Osteoblast (primary cell): ENCODE measurements at places on chromosomes 3 and 15. TPM values are rescaled to one million over a fixed set of nuclear protein-coding genes. Genes with fewer than 3 reads are reported as not detected.
A peak's percentile ranks its signal among the peaks of the same experiment; 100 is the strongest.

- H3K27me3 ChIP-seq: no peaks in the 10 kb centered on the region
- no peak overlapping the region for H3K27ac ChIP-seq
- no peak overlapping the region for H3K4me3 ChIP-seq
- peaks cover 21% of the 10 kb centered on the region for H3K36me3 ChIP-seq
Measured at GRCh38 chr3:184341925-184342324, 4.5 kb downstream of the FAM131A start.

Gene EFHB
- total RNA-seq: 0.29 and 1.8 TPM in 2 replicates

Gene FBXO40
- not detected in 2 replicates for total RNA-seq

DNA sequence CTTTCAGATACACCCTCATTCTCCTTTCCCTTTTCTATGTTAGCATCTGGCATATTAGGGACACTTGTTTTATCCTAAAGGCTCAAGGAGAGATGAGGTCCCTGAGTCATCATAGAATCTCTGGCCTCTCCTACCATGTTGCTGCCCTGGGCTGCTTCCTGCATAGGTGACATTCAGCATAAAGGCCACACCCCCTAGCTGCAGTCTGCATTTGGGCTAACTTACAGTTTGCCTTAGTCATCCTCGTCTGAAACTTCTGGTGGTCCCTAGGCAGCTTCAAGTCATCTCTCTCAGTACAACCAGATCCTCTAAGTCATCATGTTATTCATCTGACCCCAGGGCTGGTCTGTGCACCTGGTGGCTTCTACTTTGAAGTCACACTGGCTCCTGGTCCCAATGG lies 982.7 kb upstream of the NR2F2 start:
- no peak overlapping the region for H3K27ac ChIP-seq
- H3K36me3 ChIP-seq: no peaks in the 10 kb centered on the region
- H3K27me3 ChIP-seq: no peaks in the 10 kb centered on the region
- H3K4me3 ChIP-seq: no peak overlapping the region
- DNase-seq: no peak

DNA sequence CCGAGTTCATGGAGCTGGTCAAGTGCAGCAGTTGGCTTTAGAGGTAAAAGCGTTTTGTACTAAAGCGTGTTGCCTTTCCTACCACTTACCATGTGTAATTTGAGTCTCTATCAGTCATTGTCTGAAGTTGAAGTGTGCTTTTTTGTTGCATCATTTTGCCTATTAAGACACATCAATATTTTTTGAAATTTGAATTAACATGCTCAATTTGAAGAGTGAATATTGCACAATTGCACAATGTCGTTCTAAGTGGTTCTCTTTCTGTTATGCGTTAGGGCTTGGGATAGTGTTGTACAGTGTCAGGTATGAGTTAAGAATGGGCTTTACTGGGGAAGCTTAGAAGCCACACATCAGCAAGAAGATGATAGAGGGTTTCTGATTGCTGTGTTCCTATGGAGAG lies 84.0 kb upstream of the ACKR4 start:
- H3K4me3 ChIP-seq: no peak overlapping the region
- peaks cover 72% of the 10 kb centered on the region for H3K36me3 ChIP-seq
- no peaks in the 10 kb centered on the region for H3K4me1 ChIP-seq

Gene PAQR5
- total RNA-seq: 1.1 and 1.5 TPM in 2 replicates

DNA sequence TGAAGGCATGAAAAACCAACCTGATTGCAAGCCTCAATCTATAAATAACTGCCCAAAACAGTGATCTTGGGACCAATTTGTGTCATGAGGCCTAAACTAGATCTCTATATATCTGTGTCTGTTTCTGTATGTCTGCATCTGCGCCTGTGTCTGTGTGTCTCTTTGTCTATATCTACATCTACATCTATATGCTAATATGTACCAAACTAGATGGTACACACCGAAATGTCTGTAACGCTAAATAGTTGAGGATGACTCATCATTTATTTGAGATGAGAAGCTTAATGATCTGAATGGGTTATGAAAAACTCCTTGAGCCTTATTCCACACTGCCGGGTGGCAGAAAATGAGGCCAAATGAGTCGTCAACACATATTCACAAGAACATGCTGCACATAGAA lies 982.3 kb downstream of the ROBO2 start:
- no peak overlapping the region for H3K27ac ChIP-seq
- no peak overlapping the region for H3K4me3 ChIP-seq
- H3K4me1 ChIP-seq: no peaks in the 10 kb centered on the region

DNA sequence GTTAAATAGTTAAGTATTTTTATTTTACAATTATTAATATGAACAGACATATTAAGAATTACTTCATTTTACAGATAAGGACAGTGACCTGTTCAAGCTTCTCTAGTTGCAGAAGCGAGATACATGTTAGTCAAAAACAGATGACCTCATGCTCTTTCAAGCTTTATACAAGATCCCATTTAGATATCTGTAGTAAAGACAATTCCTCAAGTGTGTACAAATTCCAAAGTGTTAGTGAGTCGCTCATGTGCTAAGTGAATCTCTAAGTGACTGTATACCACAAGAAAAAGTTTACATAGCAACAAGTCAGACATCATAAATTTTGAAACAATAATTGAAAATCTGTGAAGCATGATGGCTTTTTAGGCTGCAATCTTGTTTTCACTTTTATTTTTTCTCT lies 293.8 kb downstream of the ROBO1 start:
- H3K27ac ChIP-seq: no peak overlapping the region
- no peaks in the 10 kb centered on the region for H3K27me3 ChIP-seq
- H3K36me3 ChIP-seq: no peaks in the 10 kb centered on the region
- H3K4me3 ChIP-seq: no peak overlapping the region
- no peaks in the 10 kb centered on the region for H3K4me1 ChIP-seq
- DNase-seq: no peak

DNA sequence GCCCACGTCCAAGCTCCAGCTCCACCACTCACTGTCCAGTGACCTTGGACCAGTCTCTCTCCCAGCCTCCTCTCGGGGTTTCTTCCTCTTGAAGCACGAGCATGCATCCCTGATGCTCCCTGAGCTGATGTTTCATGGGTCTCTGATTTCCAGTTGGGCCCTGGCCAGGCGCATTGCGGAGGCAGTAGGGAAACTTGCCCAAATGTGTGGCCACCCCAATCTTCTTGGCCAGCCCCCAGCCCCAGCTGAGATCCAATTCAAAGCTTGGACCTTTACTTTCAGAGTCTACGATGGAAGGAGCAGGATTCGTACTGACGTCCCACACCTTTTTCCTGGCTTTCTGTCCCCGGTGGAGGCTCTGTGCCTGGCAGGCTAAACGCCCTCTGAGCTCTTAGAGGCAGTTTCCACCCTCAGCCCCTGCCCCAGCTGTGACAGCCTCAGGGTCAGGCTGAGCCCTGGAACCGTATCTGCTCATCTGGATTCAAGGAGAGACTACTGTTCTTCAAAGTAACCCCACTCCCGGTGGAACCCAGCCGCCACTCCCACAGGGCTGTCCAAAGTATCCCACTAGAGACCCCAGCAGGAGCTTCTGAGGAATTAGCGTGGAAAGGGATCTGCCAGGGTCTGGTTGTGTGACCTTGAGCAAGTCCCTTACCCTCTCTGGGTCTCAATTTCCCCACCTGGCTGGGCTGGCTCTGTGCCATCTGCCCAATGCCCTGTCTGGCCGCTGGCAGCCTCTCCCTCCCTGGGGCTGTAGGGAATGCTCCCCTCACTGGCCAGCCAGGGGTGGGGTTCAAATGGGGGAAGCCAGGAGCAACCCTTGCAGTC lies 37.4 kb downstream of the CPN2 start:
- no peaks in the 10 kb centered on the region for H3K36me3 ChIP-seq
- DNase-seq: peak; percentile 58
- no peak overlapping the region for H3K4me3 ChIP-seq
- H3K27ac ChIP-seq: no peak overlapping the region
- H3K27me3 ChIP-seq: peaks cover 73% of the 10 kb centered on the region

DNA sequence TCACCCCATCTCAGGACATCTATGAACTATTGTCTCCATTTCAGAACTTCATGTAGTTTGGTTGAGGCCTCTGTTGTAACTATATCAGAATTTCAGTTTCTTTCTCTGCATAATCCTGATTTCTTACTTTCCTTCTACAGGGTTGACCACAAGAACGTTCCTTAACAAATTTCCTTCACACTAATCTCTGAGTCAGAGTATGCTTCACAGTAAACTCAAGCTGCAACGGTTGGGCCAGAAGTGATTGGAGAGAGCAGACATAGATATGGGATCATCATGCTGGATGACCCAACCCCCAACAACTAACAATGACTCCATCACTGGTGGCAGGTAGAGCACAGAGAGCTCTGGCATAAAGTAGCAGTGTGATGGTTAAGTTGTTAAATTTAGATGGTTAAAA lies 128.8 kb upstream of the OSTN start:
- peaks cover 42% of the 10 kb centered on the region for H3K4me1 ChIP-seq
- DNase-seq: peak; percentile 72
- H3K36me3 ChIP-seq: no peaks in the 10 kb centered on the region
- no peak overlapping the region for H3K4me3 ChIP-seq

Gene DNAH12
- under 0.01 TPM in 2 replicates for total RNA-seq

DNA sequence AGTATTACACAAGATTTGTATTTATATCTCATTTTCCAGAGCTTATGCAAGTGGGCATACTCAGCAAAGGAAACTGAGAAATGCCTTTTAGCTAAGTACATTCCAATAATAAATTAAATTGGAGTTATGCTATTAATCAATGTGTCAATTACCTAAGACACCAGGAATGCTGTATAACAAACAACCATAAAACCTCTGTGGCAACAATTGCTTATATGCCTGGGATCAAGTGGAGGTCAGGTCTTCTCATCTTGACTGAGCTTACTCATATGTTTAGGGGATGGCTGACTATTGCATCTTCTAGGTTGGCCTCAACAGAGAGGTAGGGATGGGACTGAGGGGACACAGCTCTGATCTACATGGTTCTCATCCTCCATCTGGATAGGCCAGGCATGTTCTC lies 30.7 kb downstream of the CD200R1L start:
- H3K36me3 ChIP-seq: no peaks in the 10 kb centered on the region
- peaks cover 26% of the 10 kb centered on the region for H3K4me1 ChIP-seq
- DNase-seq: no peak
- no peaks in the 10 kb centered on the region for H3K27me3 ChIP-seq
- no peak overlapping the region for H3K4me3 ChIP-seq

GRCh38 chr3:129622226-129622874 lies 15.9 kb upstream of the PLXND1 start:
- DNase-seq: peak; percentile 81
- no peaks in the 10 kb centered on the region for H3K27me3 ChIP-seq
- H3K36me3 ChIP-seq: no peaks in the 10 kb centered on the region
- H3K4me1 ChIP-seq: peaks cover 24% of the 10 kb centered on the region
- no peak overlapping the region for H3K27ac ChIP-seq
- H3K4me3 ChIP-seq: no peak overlapping the region

- H3K4me3 ChIP-seq: no peak overlapping the region
- no peak for DNase-seq
- H3K36me3 ChIP-seq: peaks cover 8% of the 10 kb centered on the region
- peaks cover 4% of the 10 kb centered on the region for H3K4me1 ChIP-seq
- no peaks in the 10 kb centered on the region for H3K27me3 ChIP-seq
Measured at GRCh38 chr3:150433347-150433746, 25.2 kb downstream of the TSC22D2 start.

GRCh38 chr3:123419181-123419849 lies 29.6 kb downstream of the ADCY5 start:
- H3K36me3 ChIP-seq: no peaks in the 10 kb centered on the region
- peaks cover 41% of the 10 kb centered on the region for H3K27me3 ChIP-seq
- H3K27ac ChIP-seq: no peak overlapping the region
- H3K4me1 ChIP-seq: no peaks in the 10 kb centered on the region
- DNase-seq: no peak

Gene LSMEM2
- total RNA-seq: not detected in 2 replicates

DNA sequence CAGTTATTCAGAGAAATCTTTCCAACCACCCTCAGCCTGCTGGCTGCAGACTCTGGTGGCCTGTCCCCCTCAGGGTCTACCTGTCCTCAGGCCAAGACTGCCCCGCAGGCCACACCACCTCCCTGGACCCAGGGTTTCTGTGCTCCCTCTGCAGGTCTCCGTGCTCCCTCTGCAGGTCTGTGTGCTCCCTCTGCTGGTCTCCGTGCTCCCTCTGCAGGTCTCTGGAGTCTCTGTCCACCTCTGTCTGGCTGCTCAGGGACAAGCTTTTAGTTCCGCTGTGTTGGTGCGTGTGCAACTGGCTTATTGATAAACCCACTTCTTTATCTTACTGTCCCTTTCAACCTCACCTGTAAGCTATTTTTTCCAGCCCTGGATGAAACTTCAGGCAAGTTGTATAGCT lies 30.1 kb downstream of the BDH1 start:
- peak; percentile 58 for DNase-seq
- H3K27ac ChIP-seq: no peak overlapping the region
- H3K4me3 ChIP-seq: no peak overlapping the region
- H3K27me3 ChIP-seq: no peaks in the 10 kb centered on the region

Gene DUOXA2
- not detected in 2 replicates for total RNA-seq

GRCh38 chr3:134384963-134385362 lies 10.7 kb upstream of the AMOTL2 start:
- no peaks in the 10 kb centered on the region for H3K4me1 ChIP-seq
- H3K36me3 ChIP-seq: no peaks in the 10 kb centered on the region
- DNase-seq: no peak
- no peak overlapping the region for H3K27ac ChIP-seq
- H3K4me3 ChIP-seq: no peak overlapping the region

DNA sequence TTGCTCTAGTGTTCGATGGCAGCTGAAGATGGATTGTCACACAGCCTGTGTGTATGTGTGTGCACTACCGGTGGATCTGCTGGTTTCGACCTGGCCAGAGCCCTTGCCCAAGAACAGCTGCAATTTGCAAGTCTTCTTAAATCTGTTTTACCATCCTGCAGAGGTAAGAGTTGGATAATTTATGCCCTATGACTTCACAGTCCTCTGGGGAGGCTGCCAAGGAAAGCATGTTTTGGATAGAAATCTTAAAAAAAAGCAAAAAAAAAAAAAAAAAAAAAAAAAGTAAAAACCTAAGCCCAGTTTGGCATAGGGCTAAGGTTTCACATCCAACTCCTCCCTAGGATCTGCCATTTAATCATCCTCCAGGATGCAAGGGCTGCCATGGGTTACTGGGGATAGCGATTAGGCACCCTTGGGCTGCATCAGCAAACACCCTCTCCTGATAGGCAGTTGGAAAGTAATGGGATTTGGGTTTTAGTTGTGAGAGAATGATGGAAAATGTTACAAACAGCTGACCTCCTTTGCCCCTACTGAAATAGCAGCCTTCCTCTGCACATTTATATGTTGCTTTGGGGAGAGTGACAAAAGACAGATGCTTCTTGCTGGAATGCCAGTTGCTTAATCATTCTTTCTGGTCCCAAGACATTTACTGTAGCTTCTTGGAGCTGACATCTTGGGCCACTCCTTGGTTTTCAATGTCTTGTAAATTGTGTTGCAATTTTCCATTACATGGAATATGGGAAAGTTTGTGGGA lies 35.4 kb downstream of the CD200R1L start:
- H3K27ac ChIP-seq: peak overlapping the region; percentile 70
- no peak overlapping the region for H3K4me3 ChIP-seq
- DNase-seq: no peak

Gene TTLL13
- total RNA-seq: under 0.01 TPM in 2 replicates

DNA sequence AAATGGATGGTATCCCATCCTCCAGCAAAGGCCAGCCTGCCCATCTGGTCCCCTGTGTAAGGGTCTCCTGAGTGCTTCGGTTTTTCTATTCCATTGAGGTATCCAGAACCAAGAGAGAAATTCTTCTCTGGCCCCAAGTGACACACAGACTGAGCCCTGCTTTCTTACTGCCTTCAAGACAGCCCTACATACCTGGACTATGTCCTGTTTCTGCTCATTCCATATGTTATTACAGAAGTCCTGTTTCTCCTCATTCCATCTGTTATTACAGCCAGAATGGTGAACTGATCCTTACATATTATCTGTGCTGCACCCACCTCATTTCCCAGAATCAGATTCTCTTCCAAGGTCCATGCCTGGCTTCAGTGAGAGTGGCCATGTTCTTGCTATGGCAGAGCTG lies 115.2 kb downstream of the DCLK3 start:
- H3K4me1 ChIP-seq: peaks cover 38% of the 10 kb centered on the region
- DNase-seq: no peak
- H3K27ac ChIP-seq: peak overlapping the region; percentile 96
- no peaks in the 10 kb centered on the region for H3K27me3 ChIP-seq
- H3K36me3 ChIP-seq: no peaks in the 10 kb centered on the region
- no peak overlapping the region for H3K4me3 ChIP-seq
